Epithelial cell of proximal tubule (primary cell): ENCODE measurements at places on chromosomes 11 and 22.

GRCh38 chr11:17552392-17553248, 5.6 kb downstream of the OTOG start:
- DNase-seq: no peak

GRCh38 chr11:36622431-36623136, 24.5 kb upstream of the RAG2 start:
- no peak for DNase-seq

DNA sequence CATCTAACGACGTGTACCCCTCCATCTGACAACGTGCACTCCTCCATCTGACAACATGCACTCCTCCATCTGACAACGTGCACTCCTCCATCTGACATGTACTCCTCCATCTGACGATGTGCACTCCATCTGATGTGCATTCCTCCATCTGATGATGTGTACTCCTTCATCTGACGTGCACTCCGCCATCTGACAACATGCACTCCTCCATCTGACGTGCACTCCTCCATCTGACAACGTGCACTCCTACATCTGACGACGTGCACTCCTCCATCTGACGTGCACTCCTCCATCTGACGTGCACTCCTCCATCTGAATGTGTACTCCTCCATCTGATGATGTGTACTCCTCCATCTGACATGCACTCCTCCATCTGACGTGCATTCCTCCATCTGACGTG, 8.0 kb upstream of the IL17REL start:
- DNase-seq: no peak

DNA sequence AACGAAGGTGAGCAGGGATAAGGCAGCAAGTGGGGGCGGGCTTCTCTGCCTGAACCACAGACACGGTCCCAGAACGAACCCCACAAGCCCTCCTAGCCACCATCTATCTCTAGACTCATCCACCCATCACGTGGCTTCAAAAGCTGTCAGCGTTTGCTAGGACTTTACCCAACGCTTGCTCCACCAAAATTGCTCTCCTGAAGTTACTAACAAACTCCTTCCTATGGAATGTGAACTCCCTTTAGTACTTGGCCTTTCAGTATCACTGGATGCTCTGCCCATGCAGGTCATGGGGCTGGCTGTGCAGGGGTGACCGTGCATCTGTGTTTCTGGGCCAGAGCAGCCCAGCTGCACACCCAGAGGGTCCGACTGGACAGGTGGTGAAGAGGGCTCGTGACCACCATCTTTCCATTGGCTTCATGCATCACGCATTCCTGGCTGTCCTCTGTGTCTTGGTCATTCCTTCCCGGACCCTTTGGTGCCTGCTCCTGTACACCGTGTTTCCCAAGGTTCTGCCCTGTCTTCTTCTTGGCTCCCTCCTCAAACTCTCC, 85.1 kb downstream of the MYO7A start:
- DNase-seq: no peak

- DNase-seq: no peak
Observed at GRCh38 chr11:112965656-112966055, 4.4 kb downstream of the NCAM1 start.

GRCh38 chr11:114738954-114739353, 60.6 kb downstream of the NXPE2 start:
- DNase-seq: no peak

DNA sequence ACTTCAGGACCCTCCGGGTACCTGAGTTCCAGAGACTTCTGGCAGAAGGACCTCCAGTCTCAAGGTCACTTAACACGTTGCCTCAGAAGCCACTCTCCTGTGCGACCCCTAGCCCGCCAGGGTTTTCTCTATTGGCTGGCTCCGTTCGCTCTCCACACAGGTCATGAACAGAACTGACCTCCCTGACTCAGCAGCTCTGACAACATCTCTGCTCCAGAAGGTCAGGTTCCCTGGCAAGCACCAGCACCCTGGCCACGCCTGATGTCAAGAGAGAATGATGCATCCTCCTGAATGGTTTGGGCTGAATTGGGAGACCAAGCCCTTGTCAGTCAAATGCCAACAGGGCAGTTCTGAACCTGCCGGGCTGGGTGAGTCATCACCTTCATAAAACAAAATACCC, 84.3 kb upstream of the TMEM45B start:
- no peak for DNase-seq

DNA sequence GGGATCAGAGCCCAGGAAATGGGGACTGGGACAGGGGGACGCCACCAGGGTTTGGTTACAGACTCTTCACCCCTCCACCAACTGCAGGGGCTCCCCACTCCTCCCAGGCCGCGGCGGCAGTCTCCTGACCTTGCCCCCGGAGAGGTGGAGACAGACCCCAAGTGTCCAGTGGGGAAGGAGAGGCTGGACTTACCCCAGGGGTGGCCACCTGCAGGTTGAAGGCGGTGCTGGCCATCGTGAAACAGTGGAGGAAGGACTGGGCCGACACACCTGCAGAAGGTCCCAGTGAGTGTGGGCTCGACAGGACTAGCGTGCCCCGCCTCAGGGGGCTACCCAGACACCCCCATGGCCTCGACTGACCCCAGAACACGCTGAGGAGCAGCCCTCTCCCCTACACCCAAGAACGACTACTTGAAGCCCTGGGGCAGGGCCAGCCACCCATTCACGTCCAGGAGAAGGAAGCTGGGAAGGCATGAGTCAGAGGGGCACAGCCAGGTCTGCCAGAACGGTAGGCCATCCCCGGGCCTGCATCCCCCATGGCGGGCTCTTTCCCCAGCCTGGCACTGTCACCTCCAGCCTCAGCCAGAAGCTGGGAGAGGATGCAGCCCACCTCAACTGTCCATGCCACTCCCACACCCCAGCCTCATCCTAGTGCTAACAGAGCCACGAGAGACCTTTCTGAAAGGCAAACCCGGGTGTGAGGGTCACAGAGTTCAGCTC, 2.3 kb downstream of the GATD1 start:
- DNase-seq: no peak

DNA sequence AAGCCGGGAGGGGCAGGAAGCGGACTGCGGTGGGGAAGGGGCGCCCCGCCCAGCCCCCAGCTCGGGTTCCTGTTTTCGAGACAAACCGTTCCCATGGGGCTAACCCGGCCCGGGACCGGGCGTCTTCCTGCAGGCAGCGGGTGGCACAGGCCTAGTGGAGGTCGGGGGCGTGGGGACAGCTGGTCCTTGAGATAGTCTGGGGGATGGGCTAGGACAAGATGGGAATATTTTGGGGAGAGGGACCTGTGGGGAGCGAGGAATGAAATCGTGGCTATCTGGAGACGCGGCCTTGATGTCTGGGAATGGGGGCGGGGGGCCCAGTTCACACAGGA, 1.2 kb upstream of the RASGRP2 start:
- DNase-seq: no peak

- no peak for DNase-seq
Observed at GRCh38 chr11:61709110-61709509, 28.9 kb downstream of the DAGLA start.

GRCh38 chr22:17114898-17115235, 6.3 kb downstream of the TMEM121B start:
- no peak for DNase-seq

DNA sequence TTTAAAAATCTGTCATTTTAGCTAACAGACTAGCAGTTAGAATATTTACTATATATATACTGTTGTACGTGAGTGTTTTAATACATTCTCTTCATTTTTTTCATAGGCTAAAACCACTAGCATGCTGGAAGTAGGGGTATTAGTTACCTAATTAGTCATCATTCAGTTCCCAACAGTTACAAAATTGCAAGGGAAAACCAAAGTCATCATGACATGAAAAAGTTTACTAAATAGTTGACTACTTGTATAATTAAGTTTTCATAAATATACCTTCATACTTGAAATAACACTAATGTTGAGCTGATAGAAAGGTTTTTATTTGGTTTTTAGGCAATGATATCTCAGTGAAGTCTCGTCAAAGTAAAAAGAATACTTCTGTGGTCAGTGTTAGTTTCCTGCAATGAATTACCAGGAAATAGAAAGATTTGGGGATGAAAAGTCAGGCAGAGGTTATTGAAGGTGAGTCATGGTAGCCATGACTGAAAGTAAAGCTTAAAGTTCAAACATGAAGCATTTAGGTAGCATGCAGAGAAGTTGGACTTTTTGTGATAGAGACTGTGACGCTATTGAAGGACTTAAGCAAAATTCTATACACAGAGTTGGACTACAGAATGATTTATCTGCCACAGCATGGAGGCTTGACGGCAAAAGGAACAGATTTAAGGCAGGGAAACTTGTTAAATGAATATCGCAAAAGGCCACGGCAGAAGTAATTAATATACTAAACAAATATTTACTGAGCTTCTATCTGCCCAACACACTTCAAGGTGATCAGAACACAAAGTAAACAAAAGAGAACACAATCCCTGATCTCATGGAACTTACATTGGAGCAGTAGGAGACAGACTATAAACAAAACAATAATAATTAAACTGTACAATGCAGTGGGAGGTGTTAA, 828.1 kb upstream of the FAT3 start:
- DNase-seq: peak; percentile 19

DNA sequence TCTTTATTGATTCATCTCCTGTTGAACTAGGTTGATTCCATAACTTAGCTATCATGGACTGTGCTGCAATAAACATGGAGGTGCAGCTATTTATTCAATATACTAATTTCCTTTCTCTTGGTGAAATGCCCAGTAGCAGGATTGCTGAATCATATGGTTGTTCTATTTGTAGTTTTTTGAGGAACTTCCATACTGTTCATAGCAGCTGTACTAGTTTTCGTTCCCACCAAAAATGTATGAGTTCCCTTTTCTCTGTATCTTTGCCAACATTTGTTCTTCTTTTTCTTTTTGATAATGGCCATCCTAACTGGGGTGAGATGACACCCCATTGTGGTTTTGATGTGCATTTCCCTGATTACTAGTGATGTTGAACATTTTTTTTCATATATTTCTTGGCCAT, 87.2 kb upstream of the NAV2 start:
- no peak for DNase-seq

DNA sequence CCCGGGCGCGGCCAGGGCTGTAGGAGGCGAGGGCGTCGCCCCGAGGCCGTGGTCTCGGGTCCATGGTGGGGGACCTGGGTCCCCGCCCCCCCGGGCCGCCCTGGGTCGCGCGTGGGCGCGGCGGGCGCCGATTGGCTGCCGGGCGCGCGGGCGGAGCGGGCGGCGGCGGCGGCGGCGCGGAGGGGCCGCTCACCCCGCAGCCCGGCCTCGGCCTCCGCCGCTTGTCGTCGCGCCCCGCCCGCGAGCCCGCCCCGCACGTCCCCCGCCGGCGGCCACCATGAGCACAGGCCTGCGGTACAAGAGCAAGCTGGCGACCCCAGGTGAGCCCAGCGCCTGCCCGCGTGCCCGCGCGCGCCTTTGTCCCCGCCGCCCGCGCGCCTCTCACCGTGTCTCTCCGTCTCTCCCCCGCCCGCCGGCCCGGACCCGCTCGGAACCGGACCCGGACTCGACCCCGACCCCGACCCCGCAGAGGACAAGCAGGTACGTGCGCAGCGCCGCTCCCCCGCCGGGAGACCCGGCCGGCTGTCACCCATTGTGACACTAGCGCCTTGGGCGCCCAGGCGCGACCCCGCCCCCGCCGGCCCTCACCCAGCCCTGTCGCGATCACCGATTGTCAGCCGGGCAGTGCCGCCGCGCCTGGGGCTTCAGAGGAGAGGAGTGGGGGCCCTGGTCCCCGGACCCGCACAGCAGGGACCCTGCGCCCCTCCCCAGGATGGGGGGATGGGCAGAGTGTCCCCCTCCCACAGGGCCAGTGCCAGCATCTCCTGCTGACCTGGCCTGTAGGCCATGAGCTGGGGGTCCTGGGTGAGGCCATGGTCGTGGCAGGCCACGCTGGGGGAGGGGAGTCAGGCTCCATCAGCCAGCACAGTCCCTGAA, at the start of gene SEPTIN5:
SEPTIN5 (plus strand) TSS at position 192 of the 876 bp plus-strand sequence; CDS start at position 278, 86 bp downstream.
- DNase-seq: no peak

DNA sequence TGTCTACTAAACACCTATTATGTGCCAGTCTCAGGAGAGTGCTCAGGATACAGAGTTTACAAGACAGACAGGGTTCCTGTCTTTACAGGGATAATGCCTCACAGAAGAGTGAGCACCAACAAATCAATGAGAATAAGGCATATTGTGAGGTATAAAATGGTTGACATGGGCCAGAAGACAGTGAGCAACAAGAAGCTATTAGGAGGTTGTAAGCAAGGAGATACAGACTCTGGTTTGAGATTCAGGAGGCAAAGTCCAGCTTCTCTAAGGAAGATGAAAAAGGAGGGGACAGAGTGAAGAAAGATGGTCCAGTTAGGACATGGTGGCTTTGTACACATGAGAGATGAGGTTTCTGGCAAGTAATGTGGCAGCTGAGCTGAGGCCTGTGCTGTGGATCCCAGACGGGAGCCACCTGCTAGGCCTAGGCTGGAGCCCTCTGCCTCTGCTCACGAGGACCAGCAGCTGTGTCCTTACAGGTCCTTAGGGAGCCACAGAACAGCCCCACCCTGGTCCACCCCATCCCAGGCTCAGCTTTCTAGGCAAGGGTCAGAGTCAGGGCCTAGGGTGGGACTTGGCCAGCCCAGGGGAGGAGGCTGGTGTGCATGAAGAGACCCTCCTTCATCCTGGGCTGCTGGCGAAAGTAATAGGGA, 110.5 kb downstream of the ZNF280B start:
- DNase-seq: no peak

- no peak for DNase-seq
Observed at GRCh38 chr11:64356498-64357411, 2.2 kb upstream of the RPS6KA4 start.
